Foreskin fibroblast (primary cell): ENCODE measurements at places on chromosomes 3 and 15.

GRCh38 chr3:109257269-109257668, 59.0 kb downstream of the DPPA2 start:
- no peak for DNase-seq

DNA sequence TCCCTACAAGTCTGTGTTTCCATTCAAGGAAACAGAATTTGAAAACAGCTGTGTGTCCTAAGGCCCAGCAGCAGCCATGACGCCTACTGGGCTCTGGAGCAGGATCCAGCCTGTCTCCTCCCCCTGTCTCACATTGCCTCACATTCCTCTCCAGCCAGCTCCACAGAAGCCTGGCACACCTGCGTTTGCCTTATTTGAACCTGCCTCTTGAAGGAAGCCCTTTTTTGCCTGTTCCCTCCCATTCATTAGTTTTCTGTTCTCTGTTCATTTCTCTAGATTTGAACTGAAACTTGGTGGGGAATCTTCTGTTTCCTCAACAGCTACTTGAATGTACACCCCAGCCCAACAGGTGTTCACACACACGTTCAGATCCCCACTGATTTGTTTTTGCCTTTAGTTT, 890.5 kb downstream of the TUSC7 start:
- DNase-seq, result no peak

- no peak for DNase-seq
Observed at GRCh38 chr3:28186748-28187147, 54.7 kb upstream of the CMC1 start.

GRCh38 chr15:87567406-87568030, 689.0 kb downstream of the NTRK3 start:
- DNase-seq, result no peak

DNA sequence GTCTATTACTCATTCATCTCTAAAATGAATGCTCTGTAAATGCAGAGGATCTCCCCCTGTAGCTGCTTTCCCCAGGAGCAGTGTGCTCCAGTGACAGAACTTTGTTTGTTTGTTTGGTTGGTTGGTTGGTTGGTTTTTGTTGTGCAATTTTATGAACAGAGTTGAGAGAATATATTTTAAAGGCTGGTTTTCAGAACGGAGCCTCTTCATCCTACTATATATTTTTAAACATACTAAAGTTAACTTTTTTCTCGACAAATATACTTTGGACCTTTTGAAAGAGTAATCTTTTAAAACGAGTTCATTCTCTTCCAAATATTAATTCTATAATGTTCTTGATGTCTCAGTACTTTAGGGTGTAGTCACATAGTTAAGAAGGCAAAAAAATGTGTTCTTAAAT, 20.2 kb downstream of the RYR3 start:
- no peak for DNase-seq

DNA sequence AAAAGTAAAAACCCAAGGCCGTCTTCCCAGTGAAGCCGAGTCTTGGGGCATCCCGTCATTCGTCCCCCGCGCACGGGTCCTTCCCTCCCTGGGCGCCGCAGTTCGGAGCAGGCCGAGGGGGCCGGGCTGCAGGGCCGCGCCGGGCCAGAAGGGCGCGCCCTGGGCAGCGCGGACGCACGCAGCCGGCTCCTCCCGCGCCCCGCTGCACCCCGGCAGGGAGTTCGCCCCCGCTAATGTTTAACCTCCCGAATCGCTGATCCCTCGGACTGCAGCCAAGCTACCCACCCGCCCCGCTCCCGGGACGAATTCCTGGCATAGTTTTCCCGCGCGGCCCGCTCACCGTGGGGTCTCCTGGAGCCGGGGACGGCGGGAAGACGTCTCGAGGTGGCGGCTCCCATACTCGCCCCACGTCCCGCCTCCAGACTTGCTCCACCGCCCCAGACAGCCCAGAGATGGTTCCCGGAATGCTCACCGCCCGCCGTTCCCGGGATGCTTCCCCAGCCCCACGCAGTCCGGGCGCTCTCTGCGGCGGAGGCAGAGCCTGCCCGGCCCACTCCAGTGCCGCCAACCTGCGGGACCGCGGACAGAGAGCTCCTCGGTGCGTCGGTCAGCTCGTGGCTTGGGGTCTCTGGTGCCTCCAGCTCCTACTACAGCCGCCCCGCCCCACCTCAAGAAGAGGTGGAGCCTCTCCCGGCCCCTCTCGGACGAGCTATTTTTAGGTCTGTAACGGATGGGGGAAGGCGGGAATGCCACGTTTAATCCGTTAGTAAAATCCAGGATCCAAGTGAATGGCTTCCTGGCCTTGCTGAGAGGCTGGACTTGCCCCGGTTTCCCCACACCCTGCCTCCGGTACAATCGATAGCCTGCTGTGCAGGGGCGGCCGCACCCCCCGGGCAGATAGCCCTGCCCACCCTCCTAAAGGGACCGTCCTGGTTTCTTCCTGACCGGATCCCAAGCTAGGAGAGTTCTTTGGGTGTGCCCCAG, at the start of gene DZIP1L:
TSS of gene DZIP1L (minus strand) at position 621 of the 984 bp plus-strand sequence. CDS start 11,637 bp downstream, outside the sequence.
- DNase-seq, result peak; percentile 86

DNA sequence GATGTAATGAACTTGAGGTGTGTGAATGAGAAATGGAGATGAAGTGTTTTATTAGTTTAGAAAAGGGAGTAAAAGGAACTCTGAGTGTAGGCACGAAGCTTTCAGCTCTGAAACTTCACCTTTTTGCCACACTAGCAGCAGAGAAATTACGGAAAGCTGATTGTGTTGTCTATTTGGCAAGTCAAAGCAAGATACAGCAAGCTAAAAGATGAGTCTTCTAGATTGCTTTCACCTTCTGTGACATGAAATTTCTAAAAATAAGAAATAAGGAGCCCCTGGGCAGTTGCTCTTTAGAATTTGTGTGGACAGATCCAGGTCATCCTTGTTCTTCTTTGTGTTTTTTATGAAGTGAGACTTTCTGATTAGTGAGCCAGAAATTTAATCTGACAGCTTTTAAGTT, 143.4 kb downstream of the FNDC3B start:
- DNase-seq, result no peak

GRCh38 chr3:33883951-33884561, 85.6 kb downstream of the PDCD6IP start:
- peak; percentile 52 for DNase-seq

DNA sequence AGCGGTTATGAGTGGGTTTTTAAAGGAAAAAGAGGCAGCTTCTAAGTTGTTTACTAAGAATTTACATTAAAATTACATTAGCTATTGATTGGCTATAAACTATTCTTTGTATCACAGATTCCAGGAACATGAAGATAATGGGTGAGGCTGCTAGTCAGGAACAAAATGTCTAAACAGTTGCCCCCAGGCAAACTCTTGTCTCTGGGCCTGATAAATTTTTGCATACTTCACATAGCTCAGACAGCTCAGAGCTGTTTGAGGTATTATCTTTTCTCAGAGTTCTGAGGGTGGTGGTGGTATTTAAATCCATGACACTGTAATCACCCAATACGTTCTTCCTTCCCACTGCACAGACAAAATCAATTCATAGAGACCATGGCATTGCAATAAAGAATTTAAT, 2.1 kb upstream of the HACD2 start:
- DNase-seq, result peak; percentile 56

GRCh38 chr3:122305818-122306621, 19.0 kb upstream of the CSTA start:
- no peak for DNase-seq

GRCh38 chr15:25624504-25625177, 185.8 kb upstream of the UBE3A start:
- DNase-seq, result no peak

DNA sequence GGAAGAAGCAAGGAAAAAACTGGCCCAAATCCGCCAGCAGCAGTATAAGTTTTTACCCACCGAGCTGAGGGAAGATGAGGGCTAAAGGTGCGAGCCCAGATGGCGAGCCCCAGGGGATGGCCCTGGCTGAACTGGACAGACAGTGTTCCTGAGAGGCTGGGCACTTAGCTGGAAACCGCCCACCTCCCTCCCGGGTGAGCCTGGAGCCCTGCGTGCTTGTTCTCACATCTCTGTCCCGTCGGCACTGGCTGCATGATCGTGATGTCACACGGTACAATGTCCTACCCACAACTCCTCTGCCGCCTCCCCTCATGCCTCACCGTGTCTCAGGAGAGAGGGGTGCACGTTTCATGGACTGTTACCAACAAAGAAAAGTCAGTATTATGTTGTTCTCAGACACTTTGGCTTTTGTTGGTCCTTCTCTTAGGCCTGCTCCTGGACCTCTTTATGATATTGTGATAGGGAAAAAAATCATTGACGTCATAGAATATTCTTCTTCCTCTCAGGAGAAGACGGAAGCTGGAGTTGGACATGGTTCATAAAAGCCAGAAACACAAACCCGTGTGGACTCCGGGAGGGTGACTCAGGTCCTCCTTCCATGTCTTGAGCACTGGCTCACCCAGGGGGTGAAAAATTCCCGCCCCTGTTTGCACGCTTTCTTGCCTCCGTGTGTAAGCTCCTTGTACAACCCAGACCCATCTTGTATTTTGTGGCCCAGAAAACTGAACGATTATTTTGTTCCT, 201.8 kb upstream of the TPM1 start:
- no peak for DNase-seq

DNA sequence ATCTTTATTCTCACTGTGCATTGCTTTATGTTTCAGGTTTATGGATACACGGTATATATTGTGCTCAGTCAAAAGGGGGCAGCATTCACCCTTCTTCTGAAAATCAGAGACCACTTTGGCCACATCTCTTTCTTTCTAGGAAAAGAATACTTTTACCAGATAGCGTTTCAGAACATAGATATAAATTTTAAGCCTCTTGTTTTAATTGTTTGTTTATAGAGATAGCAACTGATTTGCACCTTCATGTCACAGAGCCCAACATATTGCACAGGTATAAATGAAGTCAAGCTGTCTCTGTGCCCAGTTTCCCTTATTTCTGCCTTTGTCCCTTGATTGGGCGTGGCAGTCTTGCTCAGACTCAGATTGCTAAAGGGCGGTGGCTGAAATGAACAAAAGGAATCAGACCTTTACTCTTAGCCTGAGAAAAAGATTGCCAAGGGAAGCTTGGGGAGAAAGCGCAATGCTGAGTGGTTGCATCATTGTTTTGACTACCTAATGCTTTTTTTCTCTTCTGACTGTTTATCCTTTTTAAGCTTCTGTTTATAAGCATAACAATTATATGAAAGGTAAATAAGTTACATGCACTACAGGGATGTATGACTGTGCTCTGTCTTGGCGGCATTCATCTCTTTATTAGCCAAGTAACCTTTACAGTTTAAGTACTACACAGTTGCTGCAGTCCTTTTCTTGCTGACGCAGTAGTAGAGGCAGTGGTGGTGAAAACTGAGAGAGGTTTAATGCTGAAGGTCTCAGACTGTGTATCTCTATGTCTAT, 70.8 kb upstream of the ZBTB20 start:
- DNase-seq, result peak; percentile 64

DNA sequence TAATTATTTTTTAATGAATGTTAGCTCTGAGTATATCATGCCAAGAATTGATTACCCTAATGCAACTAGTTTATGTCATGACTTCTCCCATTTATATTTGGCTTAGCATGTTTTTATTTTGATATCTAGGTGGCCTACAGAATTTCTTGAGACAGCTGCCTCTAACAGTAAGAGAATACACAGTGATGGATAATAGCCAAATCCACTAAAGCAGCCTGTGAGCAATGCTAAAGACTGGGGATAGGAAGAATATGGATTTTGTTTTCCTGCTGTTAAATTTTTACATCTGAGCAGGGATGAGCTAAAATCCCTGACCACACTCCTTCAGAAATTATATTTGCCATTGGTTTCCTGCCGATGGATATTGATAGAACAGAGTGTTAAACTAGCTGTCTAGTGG, 149.3 kb upstream of the TGFBR2 start:
- DNase-seq, result no peak

DNA sequence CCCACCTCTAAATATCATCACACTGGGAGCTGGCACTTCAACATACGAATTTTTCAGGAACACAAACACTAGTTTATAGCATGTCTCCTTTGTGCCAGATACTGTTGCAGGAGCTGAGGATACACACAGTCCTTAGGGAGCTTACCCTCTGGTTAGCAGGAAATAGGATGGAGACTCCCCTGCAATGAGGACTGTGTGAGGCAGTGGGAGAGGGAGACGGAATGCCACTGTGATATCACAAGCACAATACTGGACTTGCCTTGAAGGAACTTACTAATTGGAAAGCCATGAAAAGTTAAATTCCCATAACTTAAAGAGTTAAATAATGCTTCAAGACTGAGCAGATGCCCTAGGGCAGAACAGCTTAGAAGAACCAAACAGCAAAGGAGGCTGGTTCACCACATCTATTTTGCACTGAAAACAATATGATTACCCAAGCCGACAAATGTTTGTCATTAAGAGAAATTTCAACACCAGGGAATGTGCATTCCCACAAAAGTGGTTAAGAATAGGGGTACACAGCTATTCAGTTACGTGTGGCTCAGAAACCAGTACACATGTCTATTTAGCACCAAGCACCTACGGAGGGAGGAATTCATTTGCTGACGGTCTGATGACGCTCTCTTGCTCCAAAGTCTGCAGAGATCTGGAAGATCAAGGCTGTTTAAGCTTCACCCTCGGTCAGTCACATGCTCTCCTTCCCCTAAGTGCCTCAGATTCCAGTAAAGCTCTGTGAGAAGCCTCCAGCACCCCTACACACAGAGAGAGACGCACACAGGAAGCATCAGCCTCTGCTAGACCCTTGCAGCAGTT, 5.2 kb downstream of the TBC1D2B start:
- DNase-seq, result peak; percentile 88

- no peak for DNase-seq
Observed at GRCh38 chr15:57135800-57136199, 217.4 kb downstream of the TCF12 start.

DNA sequence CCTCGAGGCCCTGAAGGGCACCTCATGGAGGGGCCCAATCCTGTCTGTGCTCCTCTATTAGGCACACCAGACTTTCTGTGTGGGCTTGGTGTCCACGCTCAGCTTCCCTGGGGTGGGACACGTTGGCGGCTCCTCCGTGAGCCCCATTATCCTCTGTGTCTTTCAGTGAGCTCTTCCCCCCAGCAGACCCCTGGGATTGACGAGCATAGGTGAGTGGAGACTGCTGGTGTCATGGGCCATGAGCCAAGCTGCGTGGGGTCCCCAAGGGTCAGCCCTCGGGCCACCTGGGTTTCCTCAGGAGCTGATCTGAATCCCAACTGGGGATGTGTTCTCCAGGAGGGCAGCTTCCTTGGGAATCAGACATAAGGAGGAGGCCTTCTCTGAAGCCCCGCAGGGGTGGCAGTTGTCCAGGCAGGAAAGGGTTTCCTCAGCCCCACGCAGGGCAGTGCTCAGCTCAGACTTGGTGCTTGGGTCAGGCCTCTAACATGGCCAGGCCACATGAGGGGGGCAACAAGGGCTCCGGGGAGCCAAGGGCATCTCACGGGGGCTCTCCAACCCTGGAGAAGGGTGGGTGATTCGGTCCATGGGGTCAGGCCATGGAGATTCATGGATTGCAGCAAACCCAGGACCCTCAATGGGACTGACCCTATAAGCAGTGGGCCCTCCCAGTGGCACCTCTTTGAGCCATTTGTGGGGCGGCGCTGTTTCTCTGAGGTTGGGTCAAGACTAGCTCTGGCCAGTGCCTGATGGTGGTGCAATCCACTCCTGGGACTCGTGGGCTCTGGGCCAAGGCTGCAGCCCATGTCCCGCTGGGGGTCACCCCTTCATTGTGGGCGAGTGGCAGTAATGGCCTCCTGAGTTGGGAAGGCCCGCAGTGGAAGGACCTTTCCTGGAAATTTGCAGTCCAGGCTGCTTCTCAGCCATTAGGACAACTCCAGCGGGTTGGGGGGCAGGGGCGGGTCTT, 222.5 kb downstream of the SNRPN start:
- DNase-seq, result no peak

- no peak for DNase-seq
Observed at GRCh38 chr3:71288269-71288930, 295.1 kb downstream of the FOXP1 start.
